Right lobe of liver (tissue), 6 donors: ENCODE measurements at places on chromosomes 3 and 15.
A peak's percentile ranks its signal among the peaks of the same experiment; 100 is the strongest.

GRCh38 chr15:62742409-62743171 is 300.0 kb upstream of the TPM1 start:
- peak; percentile 49 for DNase-seq

DNA sequence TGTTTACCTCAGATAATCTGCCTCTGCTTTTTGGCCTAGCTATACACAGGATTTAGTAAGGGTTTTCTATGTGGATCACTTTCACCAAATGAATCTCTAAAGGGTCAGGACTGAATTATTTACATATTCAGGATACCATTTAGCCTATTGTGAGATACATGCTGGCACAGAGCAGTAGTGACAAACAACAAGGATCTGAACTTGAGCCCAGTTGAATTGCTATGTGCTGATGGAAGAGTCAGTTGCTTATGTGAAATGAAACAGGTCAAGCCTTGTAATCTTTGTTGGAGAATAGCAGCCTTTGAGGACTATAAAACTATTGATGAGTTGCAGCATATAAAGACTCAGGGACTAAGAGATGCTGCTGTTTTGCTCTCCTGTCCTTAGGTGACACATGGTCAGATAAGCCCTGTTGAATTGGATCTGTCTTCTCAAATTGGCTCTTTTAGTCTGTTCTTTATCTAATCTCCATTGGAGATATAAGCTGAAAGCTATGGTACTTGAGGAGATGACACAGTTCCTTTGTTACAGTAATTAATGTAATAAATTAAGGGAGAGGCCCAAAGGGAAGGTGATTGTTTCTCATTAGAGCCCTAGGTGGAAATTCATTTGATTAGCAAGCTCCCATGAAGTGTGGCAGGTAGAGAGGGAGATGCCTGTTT is 30.4 kb downstream of the ZNF609 start:
- DNase-seq, result no peak

GRCh38 chr15:49644364-49644794 is 23.5 kb downstream of the DTWD1 start:
- no peak for DNase-seq

- DNase-seq, result no peak
Measured at GRCh38 chr3:45259133-45259532, 33.0 kb upstream of the TMEM158 start.

DNA sequence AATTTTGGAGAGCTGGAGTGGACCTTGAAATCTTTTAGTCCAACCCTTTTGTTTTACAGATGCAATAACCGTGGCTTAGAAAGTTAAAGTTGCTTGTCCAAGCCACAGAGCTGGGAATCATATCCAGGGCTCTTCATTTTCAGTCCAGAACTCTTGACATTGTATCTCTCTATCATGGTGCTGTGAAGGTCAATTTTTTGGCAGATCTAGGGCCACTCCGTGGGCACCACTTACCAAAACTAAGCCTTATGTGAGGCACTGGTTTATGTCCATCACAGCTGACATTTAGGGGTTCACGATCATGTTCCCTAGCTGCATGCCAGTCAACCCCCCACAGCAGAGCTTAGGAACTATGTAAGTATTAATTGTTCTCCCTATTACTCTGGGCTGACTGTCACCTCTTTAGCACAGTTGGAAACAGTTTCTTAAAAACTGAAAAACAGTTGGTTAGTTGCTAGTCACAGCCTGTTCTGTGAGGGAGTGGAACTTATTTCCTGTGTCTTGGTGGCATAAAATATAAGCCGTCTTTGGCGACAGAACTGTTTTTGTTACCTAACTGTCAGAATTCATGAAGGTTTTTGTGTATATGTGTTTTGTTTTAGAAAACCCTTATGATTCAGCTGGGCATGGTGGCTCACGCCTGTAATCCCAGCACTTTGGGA is 189.6 kb upstream of the UMPS start:
- no peak for DNase-seq
